ENCODE measurements at places on chromosomes 6 and 20. TPM values are rescaled to one million over a fixed set of nuclear protein-coding genes. Genes with fewer than 3 reads are reported as not detected.

DNA sequence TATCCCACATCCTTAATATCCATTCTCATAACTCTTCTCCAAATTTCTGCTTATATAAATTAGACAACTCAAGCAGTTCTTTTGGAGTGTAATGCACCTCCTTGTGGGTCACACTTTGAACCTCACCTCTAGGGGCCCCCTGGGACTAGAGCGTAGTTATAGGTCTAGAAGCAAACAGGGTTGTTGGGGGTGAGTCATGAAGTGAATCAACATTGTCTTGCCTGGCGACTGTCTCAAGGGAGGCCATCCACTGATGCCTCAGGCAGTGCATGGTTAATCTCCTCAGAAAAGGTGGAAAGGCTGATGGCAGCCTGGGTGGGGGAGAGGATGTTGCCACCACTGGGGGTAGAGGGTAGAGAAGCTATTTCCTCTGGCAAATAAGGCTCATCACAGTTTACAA lies 129.1 kb downstream of the TNFRSF21 start:
- DNase-seq = no peak
- no peaks in the 10 kb centered on the region for H3K36me3 ChIP-seq
- no peak overlapping the region for H3K4me3 ChIP-seq
- no peak overlapping the region for H3K27ac ChIP-seq

- H3K27me3 ChIP-seq = no peaks in the 10 kb centered on the region
- H3K36me3 ChIP-seq = no peaks in the 10 kb centered on the region
- H3K4me3 ChIP-seq = no peak overlapping the region
- H3K4me1 ChIP-seq = no peaks in the 10 kb centered on the region
- DNase-seq = no peak
Observed at GRCh38 chr6:19041906-19042305, 654.8 kb downstream of the RNF144B start.

- no peak overlapping the region for H3K27ac ChIP-seq
- H3K4me1 ChIP-seq = no peaks in the 10 kb centered on the region
- H3K36me3 ChIP-seq = no peaks in the 10 kb centered on the region
- DNase-seq = no peak
Observed at GRCh38 chr20:44439318-44439717, 36.4 kb upstream of the TTPAL start.

DNA sequence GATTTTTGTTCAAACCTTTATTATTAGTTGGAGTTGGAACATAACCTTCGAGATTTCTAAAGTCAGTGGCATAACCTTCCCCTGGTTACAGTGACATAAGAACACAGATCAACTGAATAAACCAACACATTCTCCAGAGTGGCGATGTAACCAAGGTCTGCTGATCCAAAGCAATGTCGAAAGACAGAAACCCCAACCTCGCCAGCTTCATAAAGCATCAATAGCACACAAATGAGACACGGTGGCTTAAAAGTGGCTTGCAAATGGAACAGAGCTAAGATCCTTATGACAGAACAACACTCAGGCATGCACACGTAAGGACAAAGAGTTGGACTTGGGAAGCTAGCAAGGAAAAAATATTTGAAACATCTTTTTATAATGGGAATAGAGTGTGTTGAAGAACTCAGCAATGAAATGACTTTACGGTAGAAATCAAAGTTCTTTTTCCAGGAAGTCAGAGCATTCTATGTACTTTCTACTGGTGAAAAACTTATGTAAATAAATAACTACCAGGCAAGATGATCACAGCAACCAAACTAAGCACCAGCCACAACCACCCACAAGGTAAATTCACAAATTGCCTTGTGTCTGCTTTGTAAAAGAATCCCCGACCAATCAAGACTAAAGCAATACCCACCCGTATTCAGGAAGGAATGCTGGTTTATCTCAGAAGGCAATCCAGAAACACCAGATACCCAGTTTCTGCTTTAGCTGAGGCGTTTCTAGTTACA lies 61.0 kb upstream of the NHSL1 start:
- DNase-seq = no peak
- peaks cover 58% of the 10 kb centered on the region for H3K4me1 ChIP-seq
- no peak overlapping the region for H3K27ac ChIP-seq
- H3K4me3 ChIP-seq = no peak overlapping the region
- H3K36me3 ChIP-seq = peaks cover 17% of the 10 kb centered on the region
- no peaks in the 10 kb centered on the region for H3K27me3 ChIP-seq

- H3K36me3 ChIP-seq = no peaks in the 10 kb centered on the region
- no peak overlapping the region for H3K27ac ChIP-seq
- H3K4me3 ChIP-seq = peak overlapping the region; percentile 35
- peaks cover 63% of the 10 kb centered on the region for H3K4me1 ChIP-seq
- no peak for DNase-seq
Observed at GRCh38 chr6:121439926-121440325, 4.5 kb downstream of the GJA1 start.

GRCh38 chr6:71888756-71889340 lies 2.5 kb downstream of the RIMS1 start:
- H3K27ac ChIP-seq = no peak overlapping the region
- no peaks in the 10 kb centered on the region for H3K36me3 ChIP-seq
- peaks cover 48% of the 10 kb centered on the region for H3K27me3 ChIP-seq
- H3K4me1 ChIP-seq = peaks cover 7% of the 10 kb centered on the region
- DNase-seq = no peak
- peak overlapping the region; percentile 91 for H3K4me3 ChIP-seq

DNA sequence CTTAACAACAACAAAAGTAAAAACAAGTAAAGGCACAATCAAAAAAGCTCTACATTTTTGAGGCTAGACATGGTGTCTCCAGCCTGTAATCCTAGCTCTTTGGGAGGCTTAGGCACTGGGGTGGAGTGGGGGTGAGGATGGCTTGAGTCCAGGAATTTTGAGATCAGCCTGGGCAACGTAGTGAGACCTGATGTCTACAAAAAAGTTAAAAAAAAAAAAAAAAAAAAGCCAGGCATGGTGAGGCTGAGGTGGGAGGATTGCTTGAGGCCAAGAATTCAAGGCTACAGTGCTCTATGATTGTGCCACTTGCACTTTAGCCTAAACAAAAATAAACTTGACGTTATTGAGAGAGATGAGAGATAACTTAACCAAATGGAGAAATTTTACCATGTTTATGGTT lies 60.1 kb downstream of the QKI start:
- H3K4me1 ChIP-seq = peaks cover 23% of the 10 kb centered on the region
- peaks cover 48% of the 10 kb centered on the region for H3K36me3 ChIP-seq
- H3K27ac ChIP-seq = no peak overlapping the region
- DNase-seq = no peak
- no peaks in the 10 kb centered on the region for H3K27me3 ChIP-seq

- no peaks in the 10 kb centered on the region for H3K27me3 ChIP-seq
- H3K4me1 ChIP-seq = peaks cover 62% of the 10 kb centered on the region
- no peak for DNase-seq
- no peak overlapping the region for H3K4me3 ChIP-seq
Observed at GRCh38 chr6:108653949-108654348, 93.2 kb downstream of the FOXO3 start.

GRCh38 chr20:51153867-51154707 lies 131.2 kb upstream of the KCNG1 start:
- H3K4me3 ChIP-seq = no peak overlapping the region
- no peak for DNase-seq
- no peaks in the 10 kb centered on the region for H3K4me1 ChIP-seq
- peak overlapping the region; percentile 53 for H3K27ac ChIP-seq

GRCh38 chr6:83517500-83517899 lies 5.2 kb downstream of the PRSS35 start:
- H3K4me3 ChIP-seq = no peak overlapping the region
- H3K27me3 ChIP-seq = peaks cover 3% of the 10 kb centered on the region
- peaks cover 9% of the 10 kb centered on the region for H3K4me1 ChIP-seq

DNA sequence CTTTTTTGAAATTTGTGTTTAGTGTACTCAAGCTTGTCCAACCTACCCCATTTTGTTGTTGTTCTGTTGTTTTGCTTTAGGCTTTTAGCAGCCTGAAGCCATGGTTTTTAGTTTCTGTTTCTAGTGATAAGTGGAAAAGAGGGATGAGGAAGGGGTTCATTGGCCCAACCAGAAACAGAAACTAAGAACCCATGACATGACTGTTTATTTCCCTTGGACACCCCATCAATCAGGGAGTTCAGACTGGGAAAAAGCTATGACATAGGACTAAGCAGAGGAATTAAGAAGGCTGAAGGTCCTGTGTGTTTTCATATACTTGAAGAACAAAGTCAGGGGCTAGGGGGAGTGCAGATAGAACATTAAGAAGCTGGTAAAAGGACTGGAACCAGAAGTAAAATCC lies 194.5 kb upstream of the THEMIS start:
- no peak overlapping the region for H3K27ac ChIP-seq
- H3K36me3 ChIP-seq = peaks cover 2% of the 10 kb centered on the region
- DNase-seq = no peak
- no peaks in the 10 kb centered on the region for H3K27me3 ChIP-seq

- no peak overlapping the region for H3K27ac ChIP-seq
- H3K27me3 ChIP-seq = no peaks in the 10 kb centered on the region
- H3K4me1 ChIP-seq = peaks cover 5% of the 10 kb centered on the region
- H3K4me3 ChIP-seq = no peak overlapping the region
Observed at GRCh38 chr20:53497246-53497645, 96.4 kb downstream of the ZNF217 start.

- H3K4me1 ChIP-seq = peaks cover 6% of the 10 kb centered on the region
- H3K36me3 ChIP-seq = peaks cover 37% of the 10 kb centered on the region
- no peaks in the 10 kb centered on the region for H3K27me3 ChIP-seq
- no peak for DNase-seq
Observed at GRCh38 chr20:41560970-41561369, 57.2 kb downstream of the CHD6 start.

- H3K36me3 ChIP-seq = no peaks in the 10 kb centered on the region
- H3K4me3 ChIP-seq = no peak overlapping the region
- no peak overlapping the region for H3K27ac ChIP-seq
- no peak for DNase-seq
- peaks cover 71% of the 10 kb centered on the region for H3K27me3 ChIP-seq
Observed at GRCh38 chr6:167748046-167748445, 78.7 kb upstream of the AFDN start.

- no peak overlapping the region for H3K27ac ChIP-seq
- no peak overlapping the region for H3K4me3 ChIP-seq
- H3K36me3 ChIP-seq = peaks cover 4% of the 10 kb centered on the region
- H3K27me3 ChIP-seq = peaks cover 100% of the 10 kb centered on the region
- H3K4me1 ChIP-seq = peaks cover 4% of the 10 kb centered on the region
- no peak for DNase-seq
Observed at GRCh38 chr6:50722829-50723554, 9.7 kb downstream of the TFAP2D start.

DNA sequence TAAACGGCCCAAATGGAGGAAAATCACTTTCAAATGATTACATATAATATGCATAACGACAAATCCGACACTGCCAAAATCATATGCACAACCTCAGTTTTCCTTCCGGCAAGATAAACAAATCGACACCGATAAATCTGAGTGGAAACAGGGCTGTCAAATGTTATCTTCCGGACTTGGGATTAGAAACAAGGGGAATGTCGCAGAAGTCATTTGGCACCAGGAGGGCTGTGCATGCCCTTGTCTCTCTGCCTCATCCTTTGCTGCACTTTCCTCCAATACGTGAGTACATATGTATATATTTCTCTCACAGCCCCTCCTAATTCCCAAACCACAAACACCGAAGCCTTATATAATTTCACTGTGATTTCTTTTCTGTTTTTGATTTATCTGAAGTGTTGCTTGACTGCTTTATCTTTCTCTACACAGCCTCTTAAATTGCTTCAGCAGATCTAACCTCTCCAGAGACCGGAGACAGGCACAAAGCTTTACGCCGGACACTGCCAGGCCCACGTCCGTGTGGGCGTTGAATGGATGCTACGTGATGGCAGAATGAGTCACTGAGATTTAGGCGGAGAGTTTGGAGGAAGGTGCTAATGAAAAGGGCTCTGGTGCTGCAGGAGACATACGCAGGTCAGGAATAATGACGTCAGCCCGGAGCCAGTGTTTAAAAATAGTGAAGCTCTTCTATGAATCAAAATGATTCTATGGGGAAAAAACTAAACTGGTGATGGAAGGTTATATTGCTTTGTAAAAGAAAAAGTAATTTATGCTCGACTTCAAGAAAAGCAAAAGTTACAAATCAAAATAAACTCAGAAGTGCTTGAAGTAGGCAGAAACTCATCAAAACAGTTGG lies 21.0 kb upstream of the PRELID3B start:
- H3K4me3 ChIP-seq = peak overlapping the region; percentile 2
- H3K27ac ChIP-seq = peak overlapping the region; percentile 2
- peaks cover 20% of the 10 kb centered on the region for H3K4me1 ChIP-seq

DNA sequence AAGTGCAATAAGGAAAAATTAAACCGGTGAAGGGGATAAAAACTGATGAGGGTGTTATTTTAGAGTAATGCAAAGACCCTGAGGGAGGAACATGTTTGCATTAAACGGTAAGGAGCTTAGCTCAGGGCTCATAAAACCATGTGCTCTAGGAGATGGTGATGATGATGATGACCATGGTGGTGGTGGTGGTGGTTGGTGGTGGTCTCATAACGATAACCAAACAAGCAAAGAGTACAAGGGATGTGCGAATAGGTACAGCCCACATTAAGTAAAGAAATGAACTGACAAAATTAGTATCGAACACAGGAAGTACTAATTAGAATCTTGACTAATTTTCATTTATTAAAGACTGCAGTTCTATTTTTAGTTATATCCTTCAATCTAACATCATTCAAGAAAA lies 139.1 kb downstream of the ATXN1 start:
- H3K27ac ChIP-seq = no peak overlapping the region
- DNase-seq = no peak

- H3K4me1 ChIP-seq = no peaks in the 10 kb centered on the region
- DNase-seq = no peak
- H3K27me3 ChIP-seq = peaks cover 35% of the 10 kb centered on the region
Observed at GRCh38 chr6:123352705-123353104, 284.0 kb downstream of the TRDN start.

DNA sequence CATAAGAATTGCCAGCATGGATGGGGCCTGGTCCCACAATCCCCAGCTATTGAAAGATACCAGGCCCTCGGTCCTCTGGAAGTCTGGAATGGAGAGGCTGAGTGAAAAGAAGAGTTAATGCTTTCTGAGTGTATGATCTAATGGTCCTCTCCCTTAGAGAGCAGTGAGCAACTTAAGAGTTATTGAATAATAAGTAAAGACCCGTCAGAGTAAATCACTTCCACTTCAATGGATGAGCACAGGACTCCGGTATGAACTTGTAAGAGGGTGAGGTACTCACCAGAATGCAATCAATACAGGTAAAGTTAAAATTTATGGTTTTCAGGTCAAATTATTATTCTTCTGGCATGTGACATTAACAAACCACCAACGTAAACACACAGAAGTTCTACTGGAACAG lies 39.9 kb downstream of the FAXC start:
- H3K27ac ChIP-seq = no peak overlapping the region
- H3K4me3 ChIP-seq = no peak overlapping the region
- H3K36me3 ChIP-seq = peaks cover 14% of the 10 kb centered on the region
- peaks cover 7% of the 10 kb centered on the region for H3K4me1 ChIP-seq
- DNase-seq = no peak
- H3K27me3 ChIP-seq = no peaks in the 10 kb centered on the region

Gene DEFB124
- not detected for total RNA-seq

Gene WTAP
- 126 TPM for total RNA-seq

Gene RSPH9
- 0.63 TPM for total RNA-seq

Gene SGK1
- total RNA-seq = 3.8 TPM

Gene NKAIN4
- 44.0 TPM for total RNA-seq

Gene SLC22A2
- not detected for total RNA-seq

Gene TSPYL1
- 57.4 TPM for total RNA-seq
